ENCODE measurements at places on chromosomes 3 and 15.

DNA sequence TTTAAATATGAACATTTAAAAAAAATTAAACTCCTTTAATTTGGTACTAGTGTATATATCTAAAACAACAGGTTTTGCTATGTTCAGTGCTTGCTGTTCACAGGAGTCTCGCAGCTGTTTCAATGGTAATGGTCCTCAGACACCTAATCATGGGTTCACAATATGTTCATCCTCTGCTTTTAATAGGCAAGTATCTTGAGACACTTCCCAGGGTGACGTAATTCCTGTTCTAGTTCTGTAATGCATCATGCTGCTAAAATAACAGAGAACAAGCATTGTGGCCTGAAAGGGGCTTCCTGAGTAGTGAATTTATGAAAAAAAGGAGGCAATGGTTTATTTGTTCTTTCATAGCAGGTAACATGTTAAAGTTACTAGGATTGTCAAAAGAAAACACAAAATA is 625.2 kb upstream of the GBE1 start:
- DNase-seq: no peak
- H3K4me3 ChIP-seq: no peak overlapping the region
- no peaks in the 10 kb centered on the region for H3K4me1 ChIP-seq

- peaks cover 40% of the 10 kb centered on the region for H3K27me3 ChIP-seq
- no peak overlapping the region for H3K27ac ChIP-seq
- no peaks in the 10 kb centered on the region for H3K36me3 ChIP-seq
- peak; percentile 11 for DNase-seq
- peaks cover 3% of the 10 kb centered on the region for H3K4me1 ChIP-seq
Observed at GRCh38 chr3:49868862-49869466, 742 bp downstream of the CAMKV start.

- no peak overlapping the region for H3K27ac ChIP-seq
- DNase-seq: no peak
- no peaks in the 10 kb centered on the region for H3K4me1 ChIP-seq
- no peaks in the 10 kb centered on the region for H3K27me3 ChIP-seq
Observed at GRCh38 chr3:182385356-182385755, 407.9 kb upstream of the ATP11B start.

GRCh38 chr3:67109651-67110204 is 111.6 kb downstream of the KBTBD8 start:
- no peaks in the 10 kb centered on the region for H3K36me3 ChIP-seq
- no peak overlapping the region for H3K27ac ChIP-seq
- no peak overlapping the region for H3K4me3 ChIP-seq
- H3K4me1 ChIP-seq: peaks cover 5% of the 10 kb centered on the region
- no peak for DNase-seq
- H3K27me3 ChIP-seq: peaks cover 13% of the 10 kb centered on the region

DNA sequence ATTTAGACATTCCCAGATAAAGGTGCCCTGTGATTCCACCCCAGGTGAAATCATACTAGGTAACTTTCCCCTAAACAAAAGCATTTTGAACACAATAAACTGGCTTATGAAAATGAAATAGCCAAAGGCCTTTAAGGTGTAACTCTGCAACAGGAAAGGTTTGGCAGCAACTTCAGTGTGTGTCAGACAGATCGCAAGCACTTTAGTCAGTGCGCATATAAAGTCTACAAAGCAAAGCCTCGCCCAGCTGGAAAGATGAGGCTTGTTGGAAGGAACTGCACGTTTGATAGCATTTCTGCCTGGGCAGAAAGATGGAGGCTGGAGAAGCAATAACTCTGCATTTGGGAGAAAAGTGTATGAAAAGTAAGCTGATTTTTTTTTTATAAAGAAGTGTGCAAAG is 57.9 kb downstream of the PRICKLE2 start:
- no peak overlapping the region for H3K27ac ChIP-seq
- no peaks in the 10 kb centered on the region for H3K4me1 ChIP-seq
- H3K4me3 ChIP-seq: no peak overlapping the region
- no peaks in the 10 kb centered on the region for H3K36me3 ChIP-seq
- DNase-seq: no peak
- H3K27me3 ChIP-seq: peaks cover 2% of the 10 kb centered on the region

DNA sequence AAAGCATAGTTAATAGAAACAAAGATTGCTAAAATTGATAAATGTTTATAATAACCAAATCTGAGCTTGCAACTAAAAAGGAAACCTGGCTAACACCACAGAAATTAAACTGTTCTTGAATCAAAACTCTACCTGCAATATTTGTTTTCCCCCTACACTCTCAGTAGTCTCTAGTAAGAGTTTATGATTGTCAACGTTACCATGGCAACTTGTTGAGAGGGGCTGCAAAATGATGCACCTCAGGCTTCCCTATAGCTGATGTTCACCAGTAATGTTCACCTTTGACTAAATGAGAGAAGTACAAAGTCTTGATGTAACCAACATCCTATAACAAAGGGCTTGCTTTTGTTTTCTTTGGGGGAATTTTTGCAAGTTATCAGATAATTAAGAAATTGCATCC is 101.1 kb upstream of the FHIT start:
- DNase-seq: no peak
- no peak overlapping the region for H3K27ac ChIP-seq
- no peaks in the 10 kb centered on the region for H3K4me1 ChIP-seq
- no peak overlapping the region for H3K4me3 ChIP-seq
- H3K27me3 ChIP-seq: peaks cover 4% of the 10 kb centered on the region
- H3K36me3 ChIP-seq: no peaks in the 10 kb centered on the region

GRCh38 chr3:121517953-121518655 is 27.7 kb downstream of the POLQ start:
- no peak for DNase-seq
- H3K4me1 ChIP-seq: no peaks in the 10 kb centered on the region
- H3K27ac ChIP-seq: no peak overlapping the region

- peaks cover 13% of the 10 kb centered on the region for H3K4me1 ChIP-seq
- peak; percentile 39 for DNase-seq
- no peak overlapping the region for H3K27ac ChIP-seq
- H3K36me3 ChIP-seq: no peaks in the 10 kb centered on the region
Observed at GRCh38 chr3:31288641-31289100, 244.1 kb upstream of the STT3B start.

DNA sequence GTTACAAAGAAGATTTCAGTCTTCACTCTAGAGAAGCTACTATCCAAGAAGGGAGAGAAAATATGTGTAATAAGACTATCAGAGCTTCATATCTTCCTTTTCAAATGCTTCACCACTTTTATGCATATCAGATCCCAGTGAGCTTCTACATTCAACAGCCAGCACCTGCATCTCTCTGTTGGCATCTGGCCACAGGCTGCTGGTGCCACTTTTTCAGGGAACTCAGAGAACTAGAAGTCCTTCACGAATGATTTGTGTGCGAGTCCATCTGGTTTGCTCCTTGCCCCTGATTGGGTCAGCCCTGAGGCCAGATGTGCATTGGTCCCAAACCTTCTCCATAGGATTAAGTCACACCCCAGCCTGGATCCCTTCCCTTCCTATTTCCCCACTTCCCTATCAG is 22.1 kb downstream of the SNTN start:
- H3K36me3 ChIP-seq: no peaks in the 10 kb centered on the region
- no peaks in the 10 kb centered on the region for H3K4me1 ChIP-seq
- H3K27ac ChIP-seq: no peak overlapping the region
- DNase-seq: no peak
- H3K4me3 ChIP-seq: no peak overlapping the region

DNA sequence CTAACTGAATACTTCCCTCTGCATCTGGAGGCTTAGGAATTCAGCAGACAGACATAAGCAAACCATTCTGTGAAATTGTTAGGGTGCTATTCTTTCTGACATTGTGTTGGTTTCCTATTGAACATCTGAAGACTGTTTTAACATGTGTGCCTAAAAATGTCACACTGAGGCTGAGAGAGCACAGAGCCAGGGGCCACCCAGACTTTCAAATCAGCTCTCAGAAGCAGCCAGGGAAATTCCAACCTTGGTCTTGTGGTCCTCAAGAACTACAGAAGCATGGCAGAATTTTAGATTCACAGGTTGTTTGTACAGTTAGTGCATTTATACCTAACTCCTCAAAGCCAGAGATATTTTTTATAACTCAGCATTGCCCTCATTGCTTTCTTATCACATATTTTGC is 929.2 kb upstream of the CFAP20DC start:
- no peaks in the 10 kb centered on the region for H3K27me3 ChIP-seq
- peaks cover 7% of the 10 kb centered on the region for H3K36me3 ChIP-seq
- peak overlapping the region; percentile 95 for H3K27ac ChIP-seq
- H3K4me3 ChIP-seq: peak overlapping the region; percentile 58

DNA sequence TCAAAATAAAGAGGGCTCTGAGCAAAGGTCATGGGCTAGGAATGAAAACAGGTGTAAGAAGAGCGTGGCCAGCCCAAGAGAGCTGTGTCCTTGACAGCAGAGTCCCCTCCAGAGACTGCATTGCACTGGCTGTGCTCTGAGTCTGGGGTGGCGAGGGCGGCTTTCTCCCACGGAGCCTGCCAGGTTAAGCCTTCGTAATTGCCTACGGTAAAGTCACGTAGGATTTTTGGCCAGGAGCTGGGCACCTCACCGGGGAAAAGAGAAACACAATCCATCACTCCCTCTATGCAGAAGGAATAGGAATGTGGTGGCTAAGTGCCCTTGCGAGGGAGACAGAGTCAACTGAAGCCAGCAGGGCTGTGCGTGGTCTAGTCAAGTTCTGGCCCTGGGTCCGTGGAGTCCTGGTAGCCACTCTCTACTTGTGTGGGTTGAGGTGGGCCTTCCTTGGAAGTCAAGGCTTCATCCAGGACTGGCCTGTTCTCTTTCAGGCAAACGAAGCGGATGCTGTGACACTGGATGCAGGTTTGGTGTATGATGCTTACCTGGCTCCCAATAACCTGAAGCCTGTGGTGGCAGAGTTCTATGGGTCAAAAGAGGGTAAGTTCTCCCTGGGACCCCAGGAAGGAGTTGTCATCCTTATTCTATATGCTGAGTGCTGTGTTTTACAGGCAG is 7.0 kb downstream of the TF start:
- H3K27ac ChIP-seq: no peak overlapping the region
- no peaks in the 10 kb centered on the region for H3K4me1 ChIP-seq
- H3K36me3 ChIP-seq: no peaks in the 10 kb centered on the region
- no peak for DNase-seq

GRCh38 chr15:27993996-27994780 is 104.9 kb downstream of the OCA2 start:
- peaks cover 1% of the 10 kb centered on the region for H3K4me1 ChIP-seq
- no peak overlapping the region for H3K27ac ChIP-seq
- no peak overlapping the region for H3K4me3 ChIP-seq
- DNase-seq: no peak

GRCh38 chr3:17771177-17772017 is 29.0 kb upstream of the TBC1D5 start:
- H3K4me3 ChIP-seq: no peak overlapping the region
- no peak for DNase-seq
- H3K27me3 ChIP-seq: peaks cover 56% of the 10 kb centered on the region
- peaks cover 13% of the 10 kb centered on the region for H3K36me3 ChIP-seq
- no peak overlapping the region for H3K27ac ChIP-seq

DNA sequence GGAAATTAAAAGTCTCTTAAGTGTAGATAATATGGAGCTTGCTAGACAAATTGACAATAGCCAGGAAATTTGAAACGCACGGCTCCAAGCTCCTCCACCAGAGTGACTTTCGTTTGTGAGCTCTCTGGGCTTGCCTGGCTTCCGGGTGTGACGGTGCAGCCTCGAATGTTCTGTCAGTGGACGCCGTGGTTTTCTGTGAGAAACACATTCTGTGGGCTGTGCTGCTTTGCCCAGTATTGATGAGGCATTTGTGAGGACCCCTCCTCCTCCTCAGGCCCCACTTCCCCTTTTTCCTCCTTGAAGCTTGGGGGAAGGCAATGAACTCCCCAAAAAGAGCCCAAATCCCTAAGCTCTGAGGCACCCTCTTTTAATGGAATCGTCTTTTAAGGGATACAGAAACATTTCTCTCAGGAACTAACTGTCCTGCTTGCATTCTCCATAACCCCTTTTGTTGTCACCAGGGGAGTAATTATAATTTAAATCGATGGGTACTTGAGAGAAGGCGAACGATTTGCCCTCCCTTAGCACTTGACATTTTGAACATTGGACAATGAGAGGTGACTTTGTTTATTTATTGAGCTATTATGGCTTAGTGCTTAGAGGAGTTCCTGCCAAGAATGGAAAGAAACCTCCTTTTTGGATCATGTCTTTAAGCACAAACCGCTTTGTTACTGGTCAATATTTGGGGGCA is 40.8 kb downstream of the POLR2M start:
- no peaks in the 10 kb centered on the region for H3K27me3 ChIP-seq
- no peak overlapping the region for H3K4me3 ChIP-seq
- H3K4me1 ChIP-seq: no peaks in the 10 kb centered on the region

DNA sequence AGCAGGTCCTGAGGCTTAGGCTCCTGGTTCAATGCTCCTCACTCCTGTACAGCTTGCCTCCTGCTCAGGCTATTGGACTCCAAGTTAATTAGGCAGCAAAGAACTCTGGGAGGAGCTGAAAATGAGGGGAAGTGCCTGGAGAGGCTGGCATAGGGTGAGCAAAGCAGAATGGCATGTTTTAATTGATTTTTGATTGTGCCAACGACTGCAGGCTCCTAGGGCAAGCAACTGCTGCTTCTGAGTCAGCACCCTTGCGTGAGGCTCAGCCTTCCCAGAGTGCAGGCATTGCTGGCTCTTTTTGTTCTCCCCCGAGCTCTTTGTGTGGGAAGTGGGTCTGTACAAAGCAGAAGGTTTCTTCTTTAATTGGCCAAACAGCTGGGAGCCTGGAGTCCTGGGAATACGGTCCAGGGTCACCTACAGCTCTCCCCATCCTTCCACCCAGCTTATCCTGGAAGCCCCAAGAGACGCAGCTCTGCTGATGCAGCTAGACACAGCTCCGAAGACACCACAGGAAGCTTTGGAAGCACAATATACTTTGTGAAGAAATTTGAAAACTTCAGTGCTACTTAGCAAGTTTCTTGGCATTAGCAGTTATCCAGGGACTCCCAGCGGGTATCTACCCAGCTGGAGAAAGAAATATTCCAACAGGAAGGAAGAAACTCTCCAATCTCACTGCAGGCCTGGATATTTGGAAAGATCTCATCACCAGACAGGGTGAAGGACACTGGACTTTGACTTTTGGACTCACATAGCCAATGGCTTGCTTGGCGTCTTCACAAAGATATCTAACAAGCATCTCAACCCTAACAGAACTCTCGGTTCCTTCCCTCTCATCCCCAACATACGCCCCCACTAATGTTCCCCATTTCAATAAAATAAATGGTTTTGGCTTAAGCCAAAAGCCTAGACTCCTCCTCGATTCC is 76.8 kb downstream of the BDH1 start:
- H3K27ac ChIP-seq: no peak overlapping the region
- no peak overlapping the region for H3K4me3 ChIP-seq
- H3K36me3 ChIP-seq: no peaks in the 10 kb centered on the region

GRCh38 chr3:45890405-45890804 is 4.1 kb downstream of the CCR9 start:
- H3K4me3 ChIP-seq: no peak overlapping the region
- H3K4me1 ChIP-seq: peaks cover 28% of the 10 kb centered on the region
- peaks cover 58% of the 10 kb centered on the region for H3K27me3 ChIP-seq
- no peak overlapping the region for H3K27ac ChIP-seq
- no peak for DNase-seq

DNA sequence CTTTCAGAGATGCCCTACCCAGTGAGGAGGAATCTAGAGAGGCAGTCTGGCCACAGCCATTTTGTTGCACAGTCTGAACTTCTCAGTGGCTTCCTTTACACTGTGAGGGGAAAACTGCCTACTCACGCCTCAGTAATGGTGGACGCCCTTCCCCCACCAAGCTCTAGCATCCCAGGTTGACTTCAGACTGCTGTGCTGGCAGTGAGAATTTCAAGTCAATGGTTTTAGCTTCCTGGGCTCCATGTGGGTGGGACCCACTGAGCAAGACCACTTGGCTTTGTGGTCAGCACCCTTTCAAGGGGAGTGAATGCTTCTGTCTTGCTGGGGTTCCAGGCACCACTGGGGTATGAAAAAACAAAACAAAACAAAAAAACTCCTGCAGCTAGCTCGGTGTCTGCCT is 663.2 kb upstream of the ZNF385D start:
- no peak overlapping the region for H3K27ac ChIP-seq
- no peak for DNase-seq
- no peaks in the 10 kb centered on the region for H3K27me3 ChIP-seq
- H3K36me3 ChIP-seq: no peaks in the 10 kb centered on the region
